Pancreas (tissue), 10 donors: ENCODE measurements at places on chromosomes 16 and 17. TPM values are rescaled to one million over a fixed set of nuclear protein-coding genes. Genes with fewer than 3 reads are reported as not detected.

DNA sequence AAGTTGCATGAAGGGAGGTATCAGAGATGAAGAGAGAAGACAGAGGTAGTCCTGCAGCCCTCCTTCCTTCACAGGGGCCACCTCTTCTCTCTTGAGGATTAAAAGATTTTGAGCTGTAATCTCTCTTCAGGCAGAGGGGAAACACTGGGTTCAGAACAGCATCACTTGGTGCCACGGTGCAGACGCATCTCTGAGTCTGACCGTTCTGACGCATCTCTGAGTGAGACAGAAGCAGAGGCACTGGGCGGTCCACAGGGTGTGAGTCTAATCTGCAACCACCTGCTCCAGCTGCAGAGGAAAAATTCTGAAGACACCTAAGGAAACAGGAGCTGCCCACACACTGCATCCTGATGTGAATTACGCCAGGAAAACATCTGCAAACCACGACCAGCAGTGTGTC, 5.3 kb upstream of the KRT37 start:
- no peak for DNase-seq
- no peaks in the 10 kb centered on the region for H3K36me3 ChIP-seq
- H3K27me3 ChIP-seq: no peaks in the 10 kb centered on the region
- no peaks in the 10 kb centered on the region for H3K4me1 ChIP-seq

DNA sequence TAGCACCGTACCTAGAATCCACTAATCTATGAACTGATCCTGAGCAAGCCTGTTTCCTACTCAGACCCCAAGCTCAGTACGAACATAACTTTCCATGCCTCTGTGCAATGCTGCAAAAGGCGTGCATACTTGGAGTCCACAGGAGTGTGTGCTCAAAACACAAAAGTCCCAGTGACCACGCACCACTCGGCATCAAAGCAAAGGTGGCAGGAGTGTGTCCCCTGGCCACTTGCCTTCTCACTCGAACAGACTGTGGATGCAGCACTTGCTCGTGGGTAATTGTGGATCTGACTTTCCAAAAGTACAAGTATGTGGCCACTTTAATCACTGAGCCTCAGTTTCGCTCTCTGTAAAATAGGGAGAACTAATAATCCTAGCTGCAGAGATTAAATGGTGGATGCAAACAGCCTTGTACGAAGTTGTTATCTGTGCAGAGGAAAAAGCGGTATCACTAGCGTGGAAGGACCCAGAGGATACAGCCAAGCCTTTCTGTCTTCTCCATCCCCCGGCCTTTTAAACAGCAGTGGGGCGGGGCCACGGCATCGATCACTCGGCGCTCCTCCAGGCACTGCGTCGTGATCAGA, 311 bp upstream of the KDM8 start:
- no peaks in the 10 kb centered on the region for H3K27me3 ChIP-seq
- peaks cover 38% of the 10 kb centered on the region for H3K4me1 ChIP-seq
- H3K4me3 ChIP-seq: peak overlapping the region; percentile 58

GRCh38 chr16:50523710-50524109, 24.5 kb upstream of the NKD1 start:
- no peak overlapping the region for H3K4me3 ChIP-seq
- no peak for DNase-seq
- H3K27me3 ChIP-seq: no peaks in the 10 kb centered on the region
- H3K4me1 ChIP-seq: no peaks in the 10 kb centered on the region
- no peaks in the 10 kb centered on the region for H3K36me3 ChIP-seq
- H3K27ac ChIP-seq: no peak overlapping the region

DNA sequence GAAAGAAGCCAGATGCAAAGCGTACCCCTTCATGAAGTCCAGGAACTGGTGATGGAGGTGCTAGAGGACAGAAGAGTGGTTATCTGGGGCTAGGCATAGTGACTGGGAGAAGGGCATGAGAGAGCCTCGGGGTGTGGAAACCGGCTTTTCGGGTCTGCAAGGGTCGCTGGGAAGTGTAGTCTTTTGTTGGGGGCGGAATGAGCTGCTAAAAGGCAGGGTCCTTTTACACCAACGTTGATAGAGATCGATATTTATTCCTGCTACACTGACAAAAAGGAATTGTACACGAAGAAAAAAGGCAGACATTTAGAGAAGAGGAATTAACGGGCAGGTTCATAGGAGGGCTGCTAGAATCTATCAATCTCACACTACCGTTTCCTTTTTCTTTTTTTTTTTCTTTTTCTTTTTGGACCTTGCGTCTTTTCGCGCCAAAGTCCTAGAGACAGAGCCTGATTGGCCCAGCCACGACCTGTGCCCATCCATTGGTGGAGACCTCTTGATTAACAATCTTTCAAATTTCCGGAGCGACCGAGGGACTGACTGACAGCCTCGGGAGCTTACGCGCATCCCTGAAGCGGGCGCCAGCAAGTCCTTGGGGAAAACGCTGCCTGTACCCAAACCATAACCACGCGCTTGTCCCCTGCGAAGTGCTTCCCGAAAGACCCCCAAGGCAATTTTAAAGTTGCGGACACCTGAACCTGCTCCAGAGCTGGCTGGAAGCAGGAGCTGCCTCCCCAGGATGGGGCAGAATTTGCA, 27.7 kb upstream of the DHRS7B start:
- H3K27ac ChIP-seq: no peak overlapping the region
- H3K36me3 ChIP-seq: no peaks in the 10 kb centered on the region
- peaks cover 6% of the 10 kb centered on the region for H3K4me1 ChIP-seq
- H3K27me3 ChIP-seq: no peaks in the 10 kb centered on the region
- no peak for DNase-seq
- no peak overlapping the region for H3K4me3 ChIP-seq

- no peak overlapping the region for H3K4me3 ChIP-seq
- H3K36me3 ChIP-seq: no peaks in the 10 kb centered on the region
- no peaks in the 10 kb centered on the region for H3K4me1 ChIP-seq
- no peaks in the 10 kb centered on the region for H3K27me3 ChIP-seq
Measured at GRCh38 chr17:62724398-62725146, 83.5 kb downstream of the MARCHF10 start.

DNA sequence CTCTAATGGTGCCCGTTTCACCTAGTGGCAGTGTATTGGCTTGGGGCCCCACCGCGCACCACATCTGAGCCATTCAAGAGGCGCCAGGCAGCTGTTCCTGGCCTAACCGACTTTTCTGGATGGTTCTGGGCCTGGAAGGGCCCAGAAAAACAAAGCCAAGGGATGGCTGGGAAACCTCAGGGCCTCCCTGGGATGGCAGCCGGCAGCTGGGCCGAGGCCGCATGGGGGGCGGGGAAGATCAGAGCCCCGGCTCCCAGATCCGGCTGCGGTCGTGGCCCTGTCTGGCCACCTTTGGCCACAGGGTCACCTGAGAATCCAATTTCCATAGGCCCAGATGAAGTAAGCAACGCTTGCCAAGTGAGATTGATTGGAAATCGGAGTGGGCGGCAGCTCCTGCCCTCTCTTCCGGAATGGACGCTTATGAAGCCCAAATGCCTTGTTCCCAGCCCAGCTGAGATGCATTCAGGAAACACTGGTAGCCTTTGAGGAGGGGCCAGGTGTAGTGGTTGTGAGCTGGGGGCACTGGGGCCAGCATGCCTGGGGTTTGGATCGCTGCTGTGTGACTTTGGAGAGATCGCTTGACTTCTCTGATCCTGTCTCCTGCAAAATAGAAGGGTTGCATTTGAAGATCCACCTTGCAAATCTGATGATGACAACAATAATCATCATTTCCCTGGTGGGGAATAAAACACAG, 163.8 kb upstream of the GSE1 start:
- H3K27me3 ChIP-seq: no peaks in the 10 kb centered on the region
- DNase-seq: no peak
- peaks cover 24% of the 10 kb centered on the region for H3K4me1 ChIP-seq
- peak overlapping the region; percentile 89 for H3K27ac ChIP-seq

ZNF750 gene
- polyA plus RNA-seq: 0.02 TPM
